Natural killer cell treated with Interleukin-12 subunit alpha and Interleukin-12 subunit beta and Interleukin-15 and Interleukin-18, amount 100 ng/mL, for 72 hours (primary cell): ENCODE measurements at places on chromosomes 2 and 18. TPM values are rescaled to one million over a fixed set of nuclear protein-coding genes. Genes with fewer than 3 reads are reported as not detected.

The ACADL gene
- total RNA-seq, result not detected

GRCh38 chr18:23403310-23403709 lies 49.8 kb upstream of the RIOK3 start:
- H3K36me3 ChIP-seq, result peaks cover 5% of the 10 kb centered on the region
- H3K27ac ChIP-seq, result no peak overlapping the region
- DNase-seq, result no peak
- H3K4me1 ChIP-seq, result peaks cover 20% of the 10 kb centered on the region
- no peaks in the 10 kb centered on the region for H3K27me3 ChIP-seq

- H3K4me3 ChIP-seq, result no peak overlapping the region
- H3K36me3 ChIP-seq, result no peaks in the 10 kb centered on the region
- no peak overlapping the region for H3K27ac ChIP-seq
- DNase-seq, result no peak
- H3K27me3 ChIP-seq, result no peaks in the 10 kb centered on the region
Measured at GRCh38 chr2:205324355-205324754, 357.9 kb upstream of the NRP2 start.

The MALL gene
- not detected for total RNA-seq

DNA sequence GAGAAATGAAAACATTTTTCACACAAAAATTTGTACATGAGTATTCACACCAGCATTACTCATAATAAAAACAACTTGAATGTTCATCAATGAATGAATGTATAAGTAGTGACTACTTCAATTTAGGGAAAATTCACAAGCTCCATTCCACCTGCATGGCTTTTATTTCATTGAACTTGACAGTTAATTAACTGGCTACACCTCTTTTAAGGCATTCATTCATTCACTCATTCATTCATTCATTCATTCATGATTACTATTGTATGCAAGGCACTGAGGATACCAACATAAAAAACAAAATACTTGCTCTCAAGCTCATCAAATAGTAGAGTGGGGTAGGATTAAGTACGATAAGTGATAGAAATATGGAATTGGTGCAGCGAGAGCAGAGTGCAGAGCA lies 198.3 kb upstream of the DLGAP1 start:
- H3K36me3 ChIP-seq, result no peaks in the 10 kb centered on the region
- H3K4me1 ChIP-seq, result no peaks in the 10 kb centered on the region
- H3K4me3 ChIP-seq, result no peak overlapping the region
- no peaks in the 10 kb centered on the region for H3K27me3 ChIP-seq
- no peak overlapping the region for H3K27ac ChIP-seq
- DNase-seq, result no peak

DNA sequence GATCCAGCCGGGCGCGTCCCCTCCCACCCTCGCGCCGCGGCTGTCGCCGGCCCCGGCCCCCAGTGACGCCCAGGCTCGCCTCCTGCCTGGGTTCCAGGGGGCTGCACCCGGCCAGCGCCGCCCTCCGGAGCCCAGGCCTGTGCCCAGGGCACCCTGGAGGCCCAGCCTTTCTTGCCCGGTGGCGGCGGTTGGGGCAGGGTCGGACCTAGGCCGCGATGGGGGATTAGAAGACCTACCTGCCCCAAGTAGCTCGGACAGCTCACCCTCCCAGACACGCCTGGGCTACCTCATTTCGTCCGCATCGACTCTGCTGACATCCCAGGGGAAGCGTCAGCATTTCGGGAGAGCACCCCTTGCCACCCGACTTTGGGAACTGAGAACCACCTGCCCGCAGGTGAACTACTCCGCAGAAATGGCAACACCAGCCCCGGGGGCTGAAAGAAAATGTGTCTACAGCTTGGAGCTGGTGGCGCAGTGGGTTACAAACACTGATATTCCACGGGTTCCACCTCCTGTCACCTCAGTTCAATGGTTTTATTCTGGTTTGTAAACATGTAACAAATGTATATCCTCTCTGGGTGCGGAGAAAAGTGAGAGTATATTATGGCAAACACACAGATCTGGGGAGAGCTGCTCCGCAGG lies 834 bp upstream of the ARL4C start:
- H3K4me3 ChIP-seq, result peak overlapping the region; percentile 64
- peaks cover 4% of the 10 kb centered on the region for H3K27me3 ChIP-seq
- DNase-seq, result no peak
- H3K27ac ChIP-seq, result peak overlapping the region; percentile 85
- peaks cover 35% of the 10 kb centered on the region for H3K4me1 ChIP-seq
- H3K36me3 ChIP-seq, result peaks cover 25% of the 10 kb centered on the region

The LYPD6B gene
- not detected for total RNA-seq

The OBSL1 gene
- 2.9 TPM for total RNA-seq

The OSR1 gene
- total RNA-seq, result not detected

DNA sequence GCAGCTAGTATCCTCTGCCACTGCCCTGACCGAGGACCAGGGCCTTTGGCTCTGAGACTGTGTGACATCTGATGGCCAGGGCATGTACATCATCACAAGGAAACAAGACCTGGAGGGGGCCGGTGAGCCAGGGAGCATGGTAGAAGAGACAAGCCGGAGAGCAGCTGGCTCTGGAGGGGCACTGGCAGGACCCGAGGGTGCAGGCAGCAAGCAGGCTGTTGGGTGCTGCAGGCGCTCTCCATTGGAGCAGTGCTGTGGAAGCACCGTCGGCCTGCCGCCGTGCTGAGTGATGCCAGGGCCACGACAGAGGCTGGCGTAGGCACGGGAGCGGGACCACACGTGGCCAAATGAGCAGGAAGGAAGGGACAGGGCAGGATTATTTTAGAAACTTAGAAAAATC lies 335.2 kb downstream of the GBX2 start:
- H3K27ac ChIP-seq, result no peak overlapping the region
- no peaks in the 10 kb centered on the region for H3K27me3 ChIP-seq
- H3K4me3 ChIP-seq, result no peak overlapping the region
- peaks cover 4% of the 10 kb centered on the region for H3K4me1 ChIP-seq

DNA sequence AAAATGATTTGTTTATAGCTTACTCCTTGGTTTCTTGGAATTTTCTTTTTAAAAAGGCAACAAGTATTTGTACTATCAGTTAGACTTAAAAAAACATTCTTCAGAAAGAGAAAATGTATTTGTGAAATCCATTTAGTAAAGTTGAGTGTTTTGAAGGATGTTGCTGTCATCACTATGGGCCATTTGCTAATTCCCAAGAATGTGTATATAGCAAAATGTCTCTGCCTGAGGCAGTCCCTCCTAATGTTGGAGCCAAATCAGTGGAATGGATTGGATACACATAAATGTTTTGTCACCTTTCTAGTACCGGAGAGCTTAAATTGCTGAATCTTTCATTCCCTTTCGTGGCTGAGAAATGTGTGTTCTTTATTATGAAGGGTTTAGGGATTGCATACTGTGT lies 890.2 kb upstream of the ZEB2 start:
- DNase-seq, result no peak
- peak overlapping the region; percentile 85 for H3K27ac ChIP-seq
- no peak overlapping the region for H3K4me3 ChIP-seq
- peaks cover 29% of the 10 kb centered on the region for H3K4me1 ChIP-seq
- peaks cover under 1% of the 10 kb centered on the region for H3K36me3 ChIP-seq

DNA sequence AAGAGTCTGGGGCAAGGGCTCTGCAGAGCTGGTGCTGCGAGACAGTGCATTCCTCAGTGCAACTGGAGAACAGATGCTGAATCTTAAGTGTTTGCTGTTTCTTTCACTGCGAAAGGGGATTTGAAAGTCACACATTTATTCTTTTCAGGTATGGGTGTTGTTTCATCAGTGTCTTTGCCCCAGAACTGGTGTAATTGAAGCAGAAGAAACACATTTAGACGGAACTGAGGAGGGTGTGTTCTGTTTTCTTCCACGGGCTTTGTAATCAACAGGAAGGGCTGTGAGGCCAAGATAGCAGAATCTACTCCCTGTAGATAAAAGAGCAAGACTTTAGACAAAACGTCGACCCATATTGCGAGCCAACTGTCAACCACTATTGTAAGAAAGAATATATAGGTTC lies 151.9 kb downstream of the EPHA4 start:
- H3K4me1 ChIP-seq, result peaks cover 7% of the 10 kb centered on the region
- DNase-seq, result no peak
- H3K36me3 ChIP-seq, result no peaks in the 10 kb centered on the region
- H3K27me3 ChIP-seq, result no peaks in the 10 kb centered on the region
- peak overlapping the region; percentile 34 for H3K4me3 ChIP-seq
- no peak overlapping the region for H3K27ac ChIP-seq

GRCh38 chr18:47100212-47100831 lies 50.0 kb downstream of the HDHD2 start:
- no peak overlapping the region for H3K4me3 ChIP-seq
- no peak overlapping the region for H3K27ac ChIP-seq

GRCh38 chr2:238640486-238640885 lies 207.4 kb upstream of the TWIST2 start:
- H3K4me1 ChIP-seq, result no peaks in the 10 kb centered on the region
- H3K27me3 ChIP-seq, result no peaks in the 10 kb centered on the region
- H3K27ac ChIP-seq, result no peak overlapping the region
- H3K36me3 ChIP-seq, result no peaks in the 10 kb centered on the region
- no peak overlapping the region for H3K4me3 ChIP-seq
- DNase-seq, result no peak

The FN1 gene
- total RNA-seq, result 8.7 TPM

GRCh38 chr2:217364224-217364623 lies 504.4 kb upstream of the TNP1 start:
- H3K36me3 ChIP-seq, result peaks cover 4% of the 10 kb centered on the region
- H3K4me3 ChIP-seq, result no peak overlapping the region
- no peak for DNase-seq
- H3K27ac ChIP-seq, result no peak overlapping the region

The MAP4K3 gene
- 21.0 TPM for total RNA-seq

GRCh38 chr18:429030-429429 lies 71.5 kb downstream of the COLEC12 start:
- peaks cover 5% of the 10 kb centered on the region for H3K27me3 ChIP-seq
- H3K4me1 ChIP-seq, result no peaks in the 10 kb centered on the region
- H3K4me3 ChIP-seq, result no peak overlapping the region
- H3K36me3 ChIP-seq, result no peaks in the 10 kb centered on the region

DNA sequence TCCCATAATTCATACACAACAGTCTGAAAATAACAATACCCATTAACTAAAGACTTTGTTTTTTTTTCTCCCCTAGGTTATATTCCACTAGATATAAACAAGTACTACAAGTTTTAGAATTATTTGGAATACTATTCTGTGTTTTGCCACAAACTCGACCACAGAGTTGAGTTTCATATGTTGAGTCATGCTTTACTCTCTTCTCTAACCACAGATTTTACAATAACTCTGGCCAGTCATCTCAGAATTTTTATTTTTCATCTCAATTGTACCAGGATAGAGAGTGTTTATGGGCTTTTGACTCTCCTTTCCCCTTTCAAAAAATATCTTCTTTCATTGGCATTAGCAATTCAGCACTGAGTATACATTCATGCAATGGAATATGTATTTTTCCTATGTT lies 348.7 kb upstream of the GALNT5 start:
- H3K36me3 ChIP-seq, result no peaks in the 10 kb centered on the region
- no peak overlapping the region for H3K27ac ChIP-seq
- no peak for DNase-seq
- no peaks in the 10 kb centered on the region for H3K27me3 ChIP-seq
- no peak overlapping the region for H3K4me3 ChIP-seq

The GAL3ST2 gene
- 0.83 TPM for total RNA-seq

The SERPINB7 gene
- not detected for total RNA-seq
